ENCODE measurements at places on chromosomes 6 and 20.

GRCh38 chr6:159126590-159126989, 42.6 kb upstream of the FNDC1 start:
- DNase-seq = no peak

GRCh38 chr6:41546475-41546865, 289 bp downstream of the FOXP4 start:
- DNase-seq = peak; percentile 53

- no peak for DNase-seq
Measured at GRCh38 chr20:62346398-62347150, 20.5 kb downstream of the LAMA5 start.

DNA sequence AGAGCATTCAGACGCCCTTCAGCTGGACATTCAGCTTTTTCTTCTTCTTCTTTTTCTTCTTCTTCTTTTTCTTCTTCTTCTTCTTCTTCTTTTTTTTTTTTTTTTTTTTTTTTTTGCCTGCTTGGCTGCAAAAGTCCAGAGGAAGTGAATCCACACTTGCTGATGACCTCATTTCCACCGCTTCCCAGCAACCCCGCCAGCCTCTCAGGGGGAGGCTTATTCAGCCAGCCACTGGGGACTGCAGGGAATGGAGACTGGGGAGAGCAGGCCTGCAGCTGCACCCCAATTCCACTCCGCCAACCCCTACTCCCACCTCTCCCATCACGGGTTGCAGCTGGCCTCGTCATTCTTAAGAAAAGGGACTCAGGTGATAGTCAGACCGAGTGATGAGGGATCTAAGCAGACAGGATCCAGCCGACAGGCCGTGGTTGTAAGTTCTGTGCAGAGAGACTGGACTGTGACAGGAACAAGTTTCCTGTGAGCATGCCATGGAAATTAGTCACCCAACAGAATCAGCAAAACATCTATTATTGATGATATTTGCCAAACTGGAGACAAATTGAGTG, 59.0 kb upstream of the QKI start:
- DNase-seq = peak; percentile 41

GRCh38 chr6:122799916-122800686, 11.0 kb downstream of the SMPDL3A start:
- peak; percentile 55 for DNase-seq

GRCh38 chr6:157455731-157456523, 74.9 kb downstream of the ZDHHC14 start:
- no peak for DNase-seq
